D341Med (cell line): ENCODE measurements at places on chromosomes 2 and 18.

- no peak for DNase-seq
Measured at GRCh38 chr18:11962597-11962996, 18.7 kb upstream of the IMPA2 start.

DNA sequence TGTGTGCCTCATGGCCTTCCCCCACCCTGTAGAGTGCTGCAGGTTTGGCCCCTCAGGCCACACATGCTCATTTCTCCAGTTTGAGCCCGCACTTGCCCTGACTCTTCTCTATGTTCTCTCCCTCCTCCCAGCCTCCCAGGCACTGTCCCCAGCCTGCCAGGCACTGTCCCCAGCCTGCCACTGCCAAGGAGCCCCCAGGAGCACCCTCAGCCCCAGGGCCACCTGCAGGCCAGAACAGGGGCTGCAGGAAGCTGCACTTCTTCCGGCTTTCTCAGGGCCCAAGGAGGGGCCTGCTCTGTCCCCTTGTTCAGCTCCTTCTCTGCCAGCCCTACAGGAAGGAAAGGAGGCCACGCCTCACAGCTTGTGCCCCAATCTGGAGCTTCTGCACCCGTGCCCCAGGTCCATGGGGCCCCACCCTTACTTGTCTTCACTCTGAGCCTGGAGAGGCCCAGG, 31.6 kb downstream of the CYP26B1 start:
- DNase-seq: no peak

DNA sequence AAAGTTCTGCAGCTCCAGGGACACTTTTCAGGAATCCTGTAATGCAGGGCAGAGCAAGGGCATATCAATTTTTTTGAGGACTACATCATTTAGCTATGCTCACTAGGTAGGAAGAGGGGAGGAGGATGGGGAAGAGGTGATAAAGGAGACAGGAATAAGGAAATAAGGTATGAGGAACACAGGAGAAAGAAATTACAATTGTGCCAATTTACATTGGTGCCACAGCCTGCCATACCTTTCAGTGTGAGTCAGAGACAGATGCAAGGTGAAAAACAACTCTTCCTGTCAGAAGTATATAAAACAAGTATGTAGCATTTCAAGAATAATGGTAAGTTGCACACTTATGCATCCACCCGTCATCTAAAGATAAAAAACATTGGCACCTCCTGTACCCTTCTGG, 5.4 kb upstream of the MRPS9 start:
- no peak for DNase-seq

DNA sequence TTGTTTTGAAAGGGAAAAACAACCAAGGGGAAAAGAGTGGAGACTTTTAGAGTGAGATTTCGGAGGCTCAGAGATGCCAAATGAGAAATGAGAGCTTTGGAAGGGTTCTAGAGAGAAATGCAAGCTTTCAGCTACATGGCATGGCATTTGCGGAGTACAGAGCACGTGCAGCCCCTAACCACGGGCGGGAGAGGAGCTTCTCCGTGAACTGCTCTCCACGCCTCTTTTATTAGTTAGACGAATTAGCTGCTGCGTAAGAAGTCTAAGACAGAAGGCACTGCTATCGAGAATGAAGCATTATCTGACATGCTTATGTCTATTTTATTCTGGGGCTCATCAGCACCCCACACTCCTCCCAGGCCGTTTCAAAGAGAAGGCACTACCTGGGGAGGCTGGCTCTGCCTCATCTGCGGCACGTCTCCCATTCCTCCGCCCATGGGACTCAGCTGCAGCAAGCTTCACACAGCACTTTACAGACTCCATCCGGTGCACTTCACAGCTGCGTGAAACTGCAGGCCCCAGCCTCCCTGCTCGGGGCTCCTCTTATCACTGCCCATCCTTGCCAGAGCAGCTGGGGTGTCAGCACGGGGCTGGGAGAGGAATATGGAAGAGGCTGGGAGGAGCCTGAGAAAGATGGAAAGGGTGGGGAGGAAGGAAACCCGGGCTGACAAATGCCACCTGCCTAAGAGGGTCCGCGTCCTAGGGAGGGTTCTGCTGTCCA, 207.3 kb upstream of the APCDD1 start:
- no peak for DNase-seq

DNA sequence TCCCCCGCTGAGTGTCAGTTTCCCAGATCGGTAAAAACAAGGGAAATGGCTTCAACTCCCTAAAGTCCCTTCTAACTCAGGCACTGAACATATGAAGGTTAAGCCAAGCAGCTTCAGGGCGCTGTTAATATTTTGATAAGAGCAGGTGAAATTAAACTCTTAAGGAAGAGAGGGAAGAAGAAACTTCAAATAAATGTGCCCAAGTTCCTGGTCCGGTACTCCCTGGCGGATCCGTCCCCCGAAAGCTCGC, 564 bp downstream of the TRABD2A start:
- DNase-seq: no peak

DNA sequence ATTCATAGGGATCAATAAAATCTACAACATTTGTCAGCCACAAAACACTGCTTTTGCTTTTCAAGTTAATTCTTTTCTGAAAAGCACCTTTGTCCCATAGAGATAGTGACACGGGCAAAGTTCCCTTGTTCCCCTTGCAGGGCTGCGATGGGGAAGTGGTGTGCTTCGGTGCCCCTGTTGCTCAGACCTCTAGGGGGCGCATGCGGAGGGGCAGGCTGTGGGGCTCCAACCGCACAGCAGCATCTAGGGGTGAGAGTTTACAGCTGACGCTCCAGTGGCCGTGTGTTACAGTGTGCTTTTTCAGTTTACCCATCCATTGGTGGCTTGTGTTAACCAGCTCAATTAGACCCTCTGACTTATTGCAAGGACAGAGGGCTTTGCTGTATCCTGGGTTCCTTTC, 1432.2 kb upstream of the ACVR2A start:
- no peak for DNase-seq

DNA sequence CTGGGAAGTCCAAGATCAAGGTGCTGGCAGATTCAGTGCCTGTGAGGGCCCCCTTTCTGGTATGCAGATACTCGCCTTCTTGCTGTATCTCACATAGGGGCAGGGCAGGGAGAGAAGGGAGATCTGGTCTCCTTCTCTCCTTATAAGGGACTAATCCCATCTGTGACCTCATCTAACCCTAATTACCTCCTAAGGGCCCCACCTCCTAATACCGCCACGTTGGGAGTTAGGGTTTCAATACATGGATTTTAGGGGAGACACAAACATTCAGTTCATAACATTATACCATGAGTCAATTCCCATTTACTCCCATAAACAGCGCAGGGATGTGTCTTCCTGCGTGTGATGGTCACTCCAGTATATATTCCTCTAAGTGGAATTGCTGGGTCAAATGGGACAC, 73.8 kb upstream of the TXNDC2 start:
- no peak for DNase-seq

GRCh38 chr2:238139196-238140039, 950 bp downstream of the KLHL30 start:
- no peak for DNase-seq

GRCh38 chr2:119531292-119531691, 7.0 kb upstream of the SCTR start:
- no peak for DNase-seq

DNA sequence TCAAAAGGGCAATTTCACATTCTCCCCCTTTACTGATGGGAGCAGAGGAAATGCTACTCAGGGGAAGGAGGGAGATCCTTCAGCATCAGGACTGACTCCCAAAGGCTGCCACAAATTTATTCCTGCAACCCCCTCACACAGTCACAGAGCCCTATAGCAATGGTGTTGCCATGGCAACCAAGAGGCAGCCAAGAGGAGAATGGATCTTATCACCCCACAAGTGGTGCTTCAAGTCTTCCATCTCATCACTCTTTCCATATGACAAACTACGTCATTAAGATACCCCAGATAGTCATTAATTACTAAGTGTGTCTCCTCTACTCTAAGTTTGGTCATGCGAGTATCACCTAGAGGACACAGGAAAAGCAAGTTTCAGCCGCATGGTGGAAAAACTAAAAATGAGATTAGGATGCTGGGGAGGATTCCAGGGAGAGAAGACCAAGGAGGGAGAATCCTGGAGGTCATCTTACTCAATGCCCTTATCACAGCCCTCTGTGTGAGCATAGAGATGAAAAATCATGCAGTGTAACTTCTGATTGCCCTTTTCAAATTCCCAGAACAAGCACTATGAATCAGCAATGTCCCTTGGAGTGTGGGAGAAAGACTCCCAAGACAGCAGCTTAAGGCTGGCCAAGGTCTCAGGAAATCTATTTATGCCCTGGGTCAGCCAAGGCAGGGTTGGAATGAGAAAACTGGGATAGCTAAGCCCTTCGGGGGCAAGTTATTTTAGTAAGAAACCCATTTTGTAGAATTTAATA, 885.7 kb upstream of the KLHL29 start:
- DNase-seq: no peak

- DNase-seq: no peak
Measured at GRCh38 chr2:32947076-32947483, 327 bp downstream of the LTBP1 start.

GRCh38 chr2:164714471-164714870, 93.2 kb upstream of the GRB14 start:
- DNase-seq: no peak

- DNase-seq: no peak
Measured at GRCh38 chr2:219676586-219676985, 49.2 kb downstream of the SLC4A3 start.

- DNase-seq: no peak
Measured at GRCh38 chr18:10860928-10861327, 288.4 kb downstream of the PIEZO2 start.

DNA sequence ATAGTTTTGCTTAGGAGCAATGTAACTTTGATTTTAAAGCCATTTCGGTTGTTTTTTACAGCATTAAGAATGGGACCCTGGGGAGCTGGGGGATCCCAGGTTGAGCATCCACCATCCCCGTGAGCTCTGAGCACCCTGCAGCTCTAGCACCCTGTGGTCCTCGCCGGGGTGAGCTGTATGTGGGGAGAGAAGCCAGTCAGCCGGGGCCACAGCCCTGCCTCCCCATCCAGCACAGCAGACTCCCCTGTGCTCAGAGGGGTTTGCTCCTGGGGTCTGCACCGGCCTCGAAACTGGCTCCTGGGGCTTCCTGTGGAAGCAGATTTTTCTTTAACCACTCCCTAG, 1.3 kb downstream of the COL6A3 start:
- no peak for DNase-seq

DNA sequence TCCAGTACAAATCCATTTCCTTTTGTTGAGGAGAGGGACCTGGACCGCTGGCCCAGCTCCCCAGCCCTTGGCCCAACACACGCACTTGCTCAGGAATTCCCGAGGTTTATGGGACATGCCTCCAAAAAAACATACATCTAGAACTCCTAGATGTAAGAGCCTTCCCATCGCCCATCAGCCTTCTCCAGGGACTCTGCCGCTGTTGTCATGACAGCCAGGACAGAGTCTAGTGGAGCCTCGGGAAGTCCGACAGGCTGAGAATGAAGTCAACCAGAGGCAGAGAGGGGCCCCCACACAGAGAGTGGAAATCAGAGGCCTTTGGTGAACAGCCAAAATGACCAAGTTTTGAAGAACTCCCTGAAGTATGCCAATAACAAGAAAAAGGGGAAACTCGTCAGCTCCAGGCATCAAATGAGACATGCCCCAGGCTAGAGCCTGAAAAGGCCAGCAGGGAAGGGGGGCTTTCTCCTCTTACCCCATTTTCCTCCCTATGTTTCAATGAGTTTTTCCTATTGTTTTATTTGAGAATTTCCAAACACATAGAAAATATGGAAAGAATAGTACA, 43.2 kb upstream of the CAB39 start:
- DNase-seq: no peak

DNA sequence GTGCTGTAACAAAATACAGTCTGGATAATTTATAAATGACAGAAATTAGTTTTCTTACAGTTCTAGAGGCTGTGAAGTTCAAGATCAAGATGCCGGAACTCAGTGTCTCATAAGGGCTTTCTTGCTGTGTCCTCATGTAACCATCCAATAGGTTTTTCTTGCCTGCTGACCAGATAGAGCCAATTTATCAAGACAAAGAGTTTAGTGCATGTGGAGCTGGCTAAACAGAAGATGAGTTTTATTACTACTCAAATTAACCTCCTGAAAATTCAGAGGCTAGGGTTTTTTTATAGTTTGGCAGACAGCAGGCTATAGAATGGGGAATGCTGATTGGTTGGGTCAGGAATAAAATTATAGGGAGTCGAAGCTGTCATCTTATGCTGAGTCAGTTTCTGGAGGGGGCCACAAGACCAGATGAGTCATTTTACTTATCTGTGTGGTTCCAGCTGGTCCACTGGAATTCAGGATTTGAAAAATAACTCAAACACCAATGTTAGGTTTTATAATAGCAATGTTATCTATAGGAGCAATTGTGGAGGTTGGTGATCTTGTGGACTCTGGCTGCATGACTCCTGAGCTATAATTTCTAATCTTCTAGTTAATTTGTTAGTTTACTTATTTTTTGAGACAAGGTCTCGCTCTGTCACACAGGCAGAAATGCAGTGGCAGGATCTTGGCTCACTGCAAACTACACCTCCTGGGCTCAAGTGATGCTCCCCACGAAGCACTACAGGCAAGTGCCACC, 3.2 kb upstream of the PDK1 start:
- DNase-seq: no peak

DNA sequence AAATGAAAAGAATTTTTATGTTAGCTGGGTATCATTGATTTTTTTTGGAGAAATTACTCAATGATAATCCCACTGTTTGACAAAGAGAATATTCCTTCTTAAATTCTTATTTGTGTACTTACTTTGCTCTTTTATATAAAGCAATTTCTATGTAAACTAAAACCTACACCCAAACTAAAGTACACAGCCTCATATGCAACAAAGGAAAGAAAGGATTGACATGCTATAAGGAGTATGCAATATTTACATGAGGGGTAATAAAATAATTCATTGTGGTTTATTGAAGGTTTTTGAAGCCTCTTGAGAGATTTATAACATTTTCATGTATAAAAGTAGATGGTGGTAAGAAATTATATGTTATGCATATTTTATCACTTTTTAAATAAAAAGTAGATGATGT, 368.5 kb downstream of the CDH7 start:
- no peak for DNase-seq

GRCh38 chr2:45123065-45123464, 113.8 kb upstream of the SIX2 start:
- DNase-seq: no peak

DNA sequence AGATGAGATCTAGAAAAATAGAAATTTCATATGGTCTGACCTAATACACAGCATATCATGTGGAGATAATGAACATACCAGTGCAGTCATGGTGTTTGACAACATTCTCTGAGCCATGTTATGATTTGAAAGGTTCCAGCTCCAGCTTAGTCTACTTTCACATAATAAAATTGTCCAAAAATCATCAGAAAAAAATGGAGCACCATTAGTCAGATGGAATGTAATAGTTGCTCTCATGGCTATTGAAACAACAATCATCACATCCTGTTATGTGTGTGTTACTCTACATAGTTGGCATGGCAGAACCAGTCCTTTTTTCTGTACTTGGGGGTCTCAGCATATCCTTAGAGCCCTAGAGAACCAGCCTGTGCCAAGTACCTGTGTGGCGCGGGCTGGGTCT, 678.9 kb upstream of the FANCL start:
- no peak for DNase-seq

DNA sequence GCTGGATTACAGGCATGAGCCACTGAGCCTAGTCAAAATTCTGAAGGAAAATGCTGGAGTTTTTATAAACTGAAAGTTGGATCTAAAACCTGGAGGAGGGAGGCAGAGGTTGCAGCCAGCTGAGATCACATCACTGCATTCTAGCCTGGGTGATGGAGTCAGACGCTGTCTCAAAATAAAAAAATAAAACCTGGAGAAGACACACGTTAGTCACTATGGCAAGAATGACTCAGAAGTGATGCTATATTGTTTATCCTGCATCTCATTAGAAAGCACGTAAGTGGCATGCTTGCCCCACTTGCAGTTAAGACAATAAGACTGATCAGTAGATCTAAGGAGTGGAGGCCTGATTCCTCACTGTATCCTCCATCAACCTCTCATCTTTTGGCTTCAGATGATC, 106.6 kb upstream of the STON1 start:
- DNase-seq: no peak
